Stimulated activated CD8-positive, alpha-beta memory T cell treated with anti-CD3 and anti-CD28 coated beads, Interleukin-4, amount 100 ng/mL, for 4 hours (primary cell): ENCODE measurements at places on chromosomes 7 and 10.
A peak's percentile ranks its signal among the peaks of the same experiment; 100 is the strongest.

GRCh38 chr7:277228-277627 is 12.7 kb upstream of the FOXL3 start:
- DNase-seq: no peak

DNA sequence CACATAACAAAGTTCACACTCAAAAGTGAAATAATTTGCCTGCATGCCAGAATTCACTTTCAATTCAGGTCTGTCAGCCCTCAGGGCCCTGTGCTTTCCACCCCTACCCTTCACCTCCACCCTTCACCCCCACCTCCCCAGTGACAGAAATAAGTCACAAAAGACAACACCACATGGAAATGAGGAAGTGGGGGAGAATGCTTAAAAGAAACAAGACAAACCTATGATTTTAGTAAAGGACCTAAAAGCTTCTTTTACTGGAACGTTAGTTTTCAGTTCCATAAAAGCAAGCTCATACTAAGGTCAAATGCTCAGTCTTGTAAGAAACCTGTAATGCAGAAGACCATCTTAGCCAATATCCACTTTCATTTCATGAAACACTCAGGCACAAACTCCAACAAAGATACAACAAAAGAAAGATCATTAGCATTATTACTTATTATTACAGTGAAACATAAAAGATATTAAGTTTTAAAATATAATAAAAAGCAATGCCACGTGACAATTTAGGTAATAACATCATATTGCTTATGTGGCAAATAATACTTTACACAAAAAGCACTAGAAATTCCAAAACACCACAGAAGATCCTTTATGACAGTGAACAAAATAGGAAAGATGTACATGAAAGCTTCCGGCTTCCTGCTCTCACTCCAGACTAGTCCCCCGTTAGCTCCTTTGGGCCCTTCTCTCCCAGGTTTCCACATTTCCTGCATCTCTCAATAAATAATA is 112.1 kb downstream of the LMBR1 start:
- no peak for DNase-seq

DNA sequence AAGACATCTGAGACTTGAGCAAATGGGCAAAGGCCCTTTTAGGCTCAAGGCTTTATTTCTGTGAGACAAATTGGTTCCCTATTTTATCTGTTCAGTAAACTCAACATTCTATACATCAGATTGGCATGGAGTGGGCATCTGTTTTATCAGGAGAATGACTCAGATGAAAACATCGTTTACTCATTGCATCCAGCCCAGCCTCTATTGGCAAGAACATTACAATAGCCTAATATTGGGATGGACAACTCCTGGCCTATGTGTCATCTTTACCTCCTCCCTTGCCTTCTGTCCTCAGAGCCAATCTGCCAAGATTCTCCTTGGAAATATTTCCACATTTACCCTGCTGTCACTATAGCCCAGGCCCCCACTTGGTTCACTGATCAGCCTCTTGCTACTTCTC is 5.5 kb upstream of the BLNK start:
- DNase-seq: no peak

DNA sequence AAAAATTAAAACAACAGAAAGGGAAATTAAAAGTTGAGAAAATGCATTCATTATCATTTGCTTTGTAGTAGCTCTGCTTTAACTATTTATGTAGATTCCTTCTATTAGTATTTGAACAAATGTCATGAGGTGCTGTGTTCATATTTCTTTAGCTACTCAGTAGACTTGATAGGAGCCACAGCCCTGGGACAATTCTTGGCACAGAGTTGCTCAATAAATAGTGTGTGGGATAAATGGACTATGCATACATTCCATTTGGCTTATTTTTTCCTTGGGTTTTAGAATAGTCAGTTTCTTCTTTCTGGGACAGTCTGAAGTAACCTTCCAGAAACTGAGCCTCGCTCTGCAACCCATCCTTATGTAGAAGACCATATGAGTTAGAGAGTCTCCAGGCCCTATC is 13.4 kb downstream of the RPP30 start:
- DNase-seq: no peak

- no peak for DNase-seq
These were observed 14.2 kb downstream of the INSYN2A start for GRCh38 chr10:127182161-127182560.

GRCh38 chr10:128629111-128630096 is 503.2 kb upstream of the MKI67 start:
- no peak for DNase-seq

DNA sequence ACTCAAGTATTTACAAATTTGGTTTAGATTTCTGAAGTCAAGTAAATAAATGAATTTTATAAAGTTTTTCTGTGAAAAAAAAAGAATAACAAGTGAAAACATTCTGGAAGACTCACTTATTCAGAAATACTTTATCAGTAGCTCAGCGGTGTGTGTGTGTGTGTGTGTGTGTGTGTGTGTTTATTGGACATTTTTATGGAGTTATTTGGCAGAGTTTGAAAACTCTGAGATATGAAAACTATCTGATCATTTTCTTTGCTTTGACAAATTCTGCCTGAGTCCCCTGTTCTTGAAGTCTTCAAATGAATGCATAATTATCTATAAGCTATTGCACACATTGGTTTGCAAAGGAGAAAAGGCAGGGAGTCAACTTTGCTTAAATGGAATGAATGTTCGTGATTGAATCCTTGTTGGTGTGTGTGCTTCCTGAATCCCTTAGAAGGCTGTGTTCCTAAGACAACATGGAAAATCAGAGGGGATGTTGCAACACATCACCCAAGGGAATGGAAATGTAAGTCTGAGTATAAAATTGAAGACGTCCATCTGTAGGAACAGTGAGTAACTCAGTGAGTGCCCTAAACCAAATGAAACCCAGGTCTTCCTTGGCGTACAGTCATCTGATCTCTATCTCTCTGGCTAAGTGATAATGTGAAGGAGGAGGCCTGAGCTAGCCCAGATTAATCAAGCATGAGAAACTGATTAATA is 160.9 kb downstream of the REEP3 start:
- DNase-seq: no peak

DNA sequence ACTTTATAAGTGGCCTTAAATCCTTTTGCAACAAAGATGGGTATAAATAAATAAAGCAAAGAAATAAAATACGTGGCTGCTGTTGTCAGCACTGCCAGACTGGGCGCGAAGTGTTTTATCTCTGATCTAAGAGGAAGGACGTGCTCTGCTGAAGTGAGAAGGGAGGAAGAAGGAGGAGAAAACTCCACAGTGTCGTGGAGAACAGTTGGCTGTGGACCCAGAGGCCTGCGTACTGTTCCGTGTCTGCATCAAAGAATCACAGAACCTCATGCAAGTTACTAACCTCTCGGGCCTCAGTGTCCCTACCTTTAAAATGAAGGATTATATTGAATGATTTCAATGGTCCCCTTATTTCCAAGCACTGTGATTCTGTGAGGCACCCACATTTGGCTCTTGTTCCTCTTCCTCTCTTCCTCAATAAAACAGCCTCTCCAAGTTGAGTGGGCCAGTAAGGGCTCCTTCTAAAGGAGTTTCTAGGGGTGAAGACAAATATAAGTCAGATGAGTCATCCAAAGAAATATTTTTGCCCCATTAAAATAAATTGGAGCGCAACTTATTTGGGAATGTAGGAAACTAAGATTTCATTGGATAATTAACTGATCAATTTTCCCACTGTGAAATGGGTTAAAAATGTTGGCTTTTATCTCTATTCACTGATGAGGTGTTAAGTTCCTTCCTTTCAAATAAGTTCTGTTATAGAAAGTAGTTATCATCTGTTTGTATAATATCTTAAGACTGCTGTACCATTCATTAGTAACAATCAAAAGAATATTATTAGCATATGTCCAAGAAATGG is 126.9 kb upstream of the EFCAB10 start:
- no peak for DNase-seq

GRCh38 chr10:80829562-80829961 is 291.9 kb downstream of the SH2D4B start:
- no peak for DNase-seq

GRCh38 chr10:110919349-110919931 is at the start of gene SHOC2:
Gene SHOC2 (plus strand): TSS chr10:110919604. CDS start chr10:110964359, 44,755 bp downstream.
- peak; percentile 93 for DNase-seq

DNA sequence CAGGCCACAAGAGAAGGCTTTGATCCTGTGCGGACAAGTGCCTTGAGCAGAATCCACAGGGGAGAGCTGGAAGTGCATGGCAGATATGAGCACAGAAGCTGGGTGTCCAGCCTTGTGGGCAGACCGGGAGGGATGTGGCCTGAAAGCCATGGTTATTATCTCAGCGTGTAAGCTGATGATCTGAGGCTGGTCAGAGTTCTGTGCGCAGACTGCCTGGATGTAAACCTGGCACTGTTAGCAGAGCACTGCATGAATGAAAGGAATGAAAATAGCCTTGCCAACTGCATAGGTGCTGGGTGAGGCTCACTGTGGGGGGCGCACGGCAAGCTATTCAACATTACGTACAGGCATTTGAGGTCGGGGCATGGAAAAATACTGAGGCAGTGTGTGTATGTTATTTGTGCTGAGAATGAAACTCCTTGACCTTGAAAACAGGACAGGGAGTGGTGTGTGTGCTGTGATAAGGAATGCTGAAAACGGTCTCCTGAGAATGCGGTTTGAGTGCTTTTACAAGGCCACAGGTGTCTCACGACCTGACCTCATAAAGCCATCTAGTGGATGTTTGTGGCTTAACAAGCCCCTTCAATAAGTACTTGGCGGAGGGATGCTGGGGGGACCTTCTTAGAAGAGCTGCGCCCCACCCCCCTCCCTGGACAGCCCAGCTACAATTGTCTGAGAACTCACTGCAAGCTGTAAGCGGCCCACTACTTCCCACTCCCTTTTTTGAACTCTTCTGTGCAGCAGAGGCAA is 18.7 kb downstream of the AKR1C1 start:
- no peak for DNase-seq

- DNase-seq: no peak
These were observed 11.7 kb downstream of the LRRC20 start for GRCh38 chr10:70370766-70371165.

- DNase-seq: no peak
These were observed 8.7 kb upstream of the PAPSS2 start for GRCh38 chr10:87650838-87651589.

DNA sequence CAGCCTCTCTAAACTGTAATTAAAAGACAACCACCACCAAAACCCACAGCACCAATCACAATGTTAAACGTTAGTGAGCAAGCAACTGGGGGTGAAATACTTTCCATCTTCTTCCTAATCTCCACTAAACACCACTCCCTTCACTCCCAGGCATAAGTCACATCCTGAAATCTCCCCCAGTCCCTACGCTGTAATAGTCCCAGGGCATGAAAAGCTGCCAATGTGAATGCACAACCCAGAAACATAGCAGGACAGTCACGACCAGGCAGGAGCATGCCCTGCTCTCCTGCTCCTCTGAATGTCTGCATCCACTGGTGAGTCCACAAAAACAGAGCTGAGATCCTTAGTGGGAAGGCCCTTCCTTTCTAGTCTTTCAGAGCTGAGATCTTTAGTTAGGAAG is 288.9 kb downstream of the PARD3 start:
- no peak for DNase-seq

DNA sequence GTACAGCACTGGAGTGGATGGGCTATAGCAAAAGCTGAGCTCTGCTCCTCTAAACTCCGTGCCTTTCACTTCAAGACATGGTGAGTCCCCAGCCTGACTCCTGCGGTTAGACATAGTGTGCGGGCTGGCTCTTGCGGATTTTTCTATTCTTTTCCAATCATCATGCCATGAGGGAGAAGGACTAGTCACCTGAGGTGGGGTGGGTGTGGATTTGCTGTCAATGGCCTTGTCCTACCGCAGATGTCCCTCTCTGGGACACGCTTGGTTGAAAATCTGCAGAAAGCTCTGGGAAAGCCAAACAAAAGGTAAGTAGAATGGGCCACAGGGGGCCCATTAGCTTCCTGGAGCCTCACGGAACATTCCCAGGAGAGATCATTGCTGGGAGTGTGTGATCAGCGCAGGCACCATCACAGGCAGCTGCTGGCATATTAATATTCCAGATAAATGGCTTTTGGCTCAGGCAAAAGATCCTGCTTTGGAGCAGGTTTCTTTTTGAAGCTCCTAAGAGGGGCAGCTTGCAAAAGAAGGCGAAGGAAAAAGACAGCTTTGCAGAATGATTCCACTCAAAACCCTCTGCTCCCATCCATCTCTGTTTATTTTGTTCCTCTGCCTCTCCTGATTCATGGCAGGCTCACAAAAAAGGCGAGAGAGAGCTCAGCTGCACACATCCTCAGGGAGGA is 509.0 kb upstream of the ZMIZ1 start:
- no peak for DNase-seq

- DNase-seq: no peak
These were observed 174.9 kb upstream of the NRP1 start for GRCh38 chr10:33509231-33509831.

GRCh38 chr7:76051840-76052239 is 3.9 kb downstream of the MDH2 start:
- DNase-seq: no peak

- DNase-seq: no peak
These were observed 228.7 kb upstream of the CCDC6 start for GRCh38 chr10:60135020-60135419.

DNA sequence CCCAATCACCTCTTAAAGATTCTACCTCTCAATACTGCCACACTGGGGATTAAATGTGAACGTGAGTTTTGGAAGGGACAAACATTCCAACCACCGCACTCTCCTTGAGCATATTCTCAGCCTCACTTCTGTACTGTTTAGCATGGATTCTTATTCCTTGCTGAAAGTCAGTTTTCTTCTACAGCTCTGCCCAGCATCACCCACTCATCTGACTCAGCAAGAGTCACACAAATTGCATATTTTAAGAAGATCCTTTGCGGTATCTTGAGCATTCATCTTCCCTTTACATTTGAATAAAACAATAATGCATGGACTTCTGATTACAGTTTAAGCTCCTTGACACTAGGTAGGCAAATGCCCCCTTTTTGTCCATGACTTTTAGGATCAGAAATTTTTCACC is 251.6 kb upstream of the MKLN1 start:
- no peak for DNase-seq

GRCh38 chr10:61279400-61279799 is 173.8 kb downstream of the TMEM26 start:
- no peak for DNase-seq

DNA sequence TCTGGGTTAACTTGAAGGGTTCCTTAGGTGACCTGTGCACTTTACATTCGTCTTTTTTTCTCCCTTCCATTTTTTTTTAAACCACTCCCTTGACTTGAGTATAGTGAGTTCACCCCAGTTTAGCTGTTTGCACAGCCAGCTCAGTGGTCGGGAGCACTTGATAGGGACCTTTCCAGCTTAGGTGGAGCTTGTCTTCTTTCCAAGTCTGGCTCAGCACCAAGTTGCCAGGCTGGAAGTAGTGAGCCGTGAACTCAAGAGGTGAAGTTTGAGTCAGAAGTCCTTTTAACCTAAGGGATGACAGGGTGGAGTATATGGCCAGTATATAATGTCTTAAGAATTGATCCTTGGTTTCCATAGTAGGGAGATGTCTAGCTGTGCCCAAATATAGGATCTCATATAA is 7.2 kb downstream of the DNAH11 start:
- DNase-seq: no peak

- no peak for DNase-seq
These were observed 51.1 kb downstream of the KCTD7 start for GRCh38 chr7:66679633-66680244.

- no peak for DNase-seq
These were observed 6.3 kb downstream of the LIPF start for GRCh38 chr10:88670497-88670896.

- no peak for DNase-seq
These were observed 88.8 kb upstream of the RET start for GRCh38 chr10:42988069-42988468.

GRCh38 chr10:42367532-42368230 is 270.7 kb downstream of the ZNF33B start:
- DNase-seq: no peak

- no peak for DNase-seq
These were observed 203.4 kb downstream of the MAD1L1 start for GRCh38 chr7:2029211-2029905.

- no peak for DNase-seq
These were observed 100.7 kb downstream of the NKX6-2 start for GRCh38 chr10:132685101-132685891.
